Body of pancreas (tissue), 4 donors: ENCODE measurements at places on chromosomes 4 and X.

DNA sequence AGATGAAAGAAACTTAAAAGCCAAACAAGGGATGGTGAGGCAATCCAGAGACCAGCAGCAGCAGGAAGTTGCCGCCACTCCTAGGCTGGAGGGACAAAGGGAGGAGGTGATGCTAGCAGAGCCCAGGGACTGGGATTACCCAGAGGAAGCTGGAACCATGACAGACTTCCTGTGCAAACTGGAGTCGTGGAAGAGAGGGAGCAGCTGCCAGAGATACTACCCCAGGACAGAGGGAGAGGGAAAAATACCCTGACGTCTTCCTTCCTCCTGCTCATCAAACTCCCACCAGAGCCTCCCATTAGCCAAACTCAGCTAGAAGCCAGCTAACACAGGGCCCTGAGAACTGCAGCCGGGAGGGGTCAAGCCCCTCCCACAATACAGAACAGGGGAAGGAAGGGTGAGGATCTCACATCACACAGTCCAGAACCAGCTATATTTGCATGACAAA lies 101.2 kb upstream of the KLF3 start:
- DNase-seq, result peak; percentile 12

DNA sequence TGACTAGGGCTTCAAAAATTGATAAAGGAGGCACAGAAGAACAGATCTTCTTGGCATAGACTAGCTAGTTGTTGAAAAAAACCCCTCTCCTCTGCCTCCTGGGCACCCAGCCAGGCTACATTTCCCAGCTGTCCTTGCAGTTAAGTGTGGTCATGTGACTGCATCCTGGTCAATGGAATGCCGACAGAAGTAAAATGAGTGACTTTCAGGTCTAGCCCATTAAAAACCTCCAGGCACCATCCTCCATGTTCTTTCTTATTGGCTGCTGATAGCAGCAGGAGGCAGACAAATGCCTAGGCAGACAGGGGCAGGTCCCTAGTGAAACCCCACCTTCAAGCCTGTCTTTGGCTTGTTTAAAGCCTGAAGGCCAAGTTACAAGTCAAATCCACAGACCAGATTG lies 35.3 kb downstream of the ATXN3L start:
- no peak for DNase-seq

DNA sequence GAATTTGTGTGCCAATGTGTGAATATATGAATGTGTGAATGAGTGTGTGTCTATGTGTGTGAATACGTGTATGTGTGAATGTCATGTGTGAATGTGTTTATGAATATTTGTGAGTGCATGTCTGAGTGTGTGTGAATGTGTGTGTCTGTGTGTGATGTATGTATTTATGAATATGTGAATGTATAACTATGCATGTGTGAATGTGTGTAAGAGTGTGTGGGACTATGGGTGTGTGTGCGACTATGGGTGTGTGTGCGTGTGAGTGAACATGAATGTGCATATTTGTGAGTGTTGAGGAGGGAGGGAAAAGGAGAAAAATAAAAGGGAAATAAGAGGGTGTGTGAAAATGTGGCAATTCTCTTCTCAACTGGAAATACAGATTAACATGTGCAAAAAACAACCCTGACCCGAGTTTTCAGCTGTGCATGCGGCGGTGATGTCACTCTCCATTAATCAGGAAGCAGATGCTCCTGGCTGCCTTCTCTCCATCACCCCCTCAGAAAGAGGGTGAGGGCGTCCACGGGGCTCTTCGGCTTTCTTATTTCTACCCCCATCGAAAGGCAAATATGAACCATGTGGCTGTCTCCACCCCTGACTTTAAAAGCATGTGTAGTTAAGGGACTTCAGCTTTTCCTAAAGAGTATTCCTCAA lies 219.8 kb downstream of the MAML3 start:
- no peak for DNase-seq

GRCh38 chrX:34197946-34198345 lies 65.8 kb upstream of the FAM47A start:
- DNase-seq, result no peak

GRCh38 chrX:132612821-132613564 lies 124.2 kb upstream of the MBNL3 start:
- peak; percentile 58 for DNase-seq

GRCh38 chrX:16828124-16828908 lies 41.8 kb downstream of the RBBP7 start:
- DNase-seq, result peak; percentile 40

DNA sequence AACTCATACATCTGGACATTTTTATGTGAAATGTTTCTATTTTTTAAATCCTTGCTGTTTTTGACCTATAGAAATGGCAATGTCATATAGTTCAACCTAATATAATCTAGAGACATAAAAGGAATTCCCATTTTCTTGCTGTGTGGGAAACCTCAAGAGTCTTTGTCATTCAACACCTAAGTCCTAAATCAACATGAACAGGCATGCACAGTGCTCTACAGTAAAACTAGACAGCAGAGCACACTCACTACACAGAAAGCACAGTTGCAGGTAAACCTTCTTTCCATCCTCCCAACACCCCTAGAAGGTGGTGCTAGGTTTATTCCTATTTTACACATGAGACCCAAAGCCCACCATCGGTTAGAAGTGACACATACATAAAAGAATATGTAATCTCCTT lies 79.1 kb upstream of the C1QTNF7 start:
- no peak for DNase-seq

DNA sequence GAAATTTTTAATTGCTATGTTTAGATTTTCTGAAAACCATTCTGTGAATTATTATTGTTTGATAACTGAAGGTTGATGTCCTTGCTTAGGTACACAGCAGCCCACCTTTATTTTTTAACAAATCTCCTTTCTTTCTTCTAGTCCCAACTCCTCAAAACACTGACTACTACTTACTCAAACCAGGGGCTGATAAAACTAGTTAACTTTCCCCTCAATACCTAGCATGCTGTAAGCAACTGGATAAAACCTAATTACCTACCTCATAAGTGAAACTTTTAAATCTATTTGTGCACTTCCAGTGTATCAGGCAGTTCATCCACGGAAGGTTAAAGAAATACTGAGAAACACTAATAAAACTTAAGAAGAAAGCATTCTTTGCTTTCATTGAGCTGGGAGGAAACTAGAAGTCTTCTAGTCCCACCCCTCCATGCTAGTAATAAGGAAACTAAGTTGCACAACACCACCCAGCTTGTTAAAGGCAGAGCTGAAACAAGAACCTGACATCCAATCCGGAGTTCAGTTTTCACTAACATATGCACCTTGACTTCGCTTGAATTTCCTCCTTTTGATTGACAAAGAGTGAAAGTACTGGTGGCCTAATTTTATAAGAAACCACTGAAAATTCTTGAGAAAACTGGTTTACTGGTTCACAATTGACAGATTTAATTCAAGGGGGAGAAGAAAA lies 180.2 kb upstream of the TET2 start:
- DNase-seq, result no peak

- no peak for DNase-seq
These were observed 2.9 kb upstream of the UNC5C start for GRCh38 chr4:95551653-95552052.

GRCh38 chr4:164012396-164013027 lies 518.0 kb downstream of the TMA16 start:
- DNase-seq, result no peak

- DNase-seq, result no peak
These were observed 152.7 kb downstream of the FSTL5 start for GRCh38 chr4:162011089-162011488.

DNA sequence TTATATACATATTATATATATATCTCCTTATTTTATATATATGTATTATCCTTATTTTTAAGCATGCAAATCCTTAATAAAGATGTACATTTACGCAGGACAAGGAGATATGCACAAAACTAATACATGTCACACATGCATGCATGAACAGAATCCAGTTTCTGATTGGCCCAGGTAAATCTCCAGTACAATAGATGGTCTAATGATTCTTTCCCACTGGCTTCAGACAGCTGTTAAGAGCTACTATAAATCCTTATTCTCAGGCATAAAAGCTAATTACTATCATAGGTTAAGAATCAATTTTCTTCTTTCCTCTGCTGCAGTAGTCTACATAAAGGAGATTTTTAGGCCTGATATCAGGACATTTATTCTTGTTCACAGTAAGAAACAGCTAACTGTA lies 689.8 kb downstream of the KCTD8 start:
- DNase-seq, result no peak

- DNase-seq, result no peak
These were observed 25.1 kb downstream of the DDX60 start for GRCh38 chr4:168293386-168293975.

DNA sequence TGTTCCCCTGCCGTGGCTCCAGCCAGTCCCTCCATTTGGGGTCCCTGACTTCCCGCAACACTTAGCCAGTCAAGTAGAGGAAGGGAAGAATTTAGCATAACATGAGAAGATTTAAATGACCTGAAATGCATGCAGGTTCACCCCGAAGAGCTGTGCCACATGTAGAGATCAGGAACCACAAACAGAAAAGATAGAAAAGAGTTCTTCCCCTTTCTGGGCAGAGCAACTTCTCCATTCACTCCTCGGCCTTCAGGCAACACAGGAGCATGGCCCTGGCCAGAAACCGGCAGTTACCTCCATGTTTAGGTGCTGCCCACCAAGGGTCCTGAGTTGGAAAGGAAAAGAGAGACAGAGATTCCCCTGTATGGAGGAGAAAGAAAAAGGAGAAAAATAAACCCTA lies 5.2 kb downstream of the NLRP2B start:
- DNase-seq, result no peak

DNA sequence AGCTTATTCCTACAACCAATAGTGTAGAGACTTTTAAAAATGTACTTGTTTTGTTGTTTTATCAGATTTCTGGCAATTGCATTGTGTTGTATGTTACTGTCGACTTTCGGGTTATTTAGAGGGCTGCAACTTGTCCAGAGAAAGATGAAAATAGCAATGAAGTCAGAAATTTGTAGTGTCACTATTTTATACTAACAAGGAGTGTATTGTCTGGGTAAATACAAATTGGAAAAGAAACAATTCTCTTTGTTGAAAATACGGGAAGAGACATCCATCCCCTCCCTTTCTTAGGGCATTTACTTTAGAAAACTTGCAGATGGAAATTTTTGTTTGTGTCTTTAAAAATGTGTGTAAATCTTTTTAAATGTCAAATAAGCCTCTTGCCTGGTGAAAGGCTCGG lies 792.0 kb downstream of the PCDH18 start:
- DNase-seq, result no peak

GRCh38 chr4:160110891-160111290 lies 1008.0 kb downstream of the RAPGEF2 start:
- no peak for DNase-seq

- DNase-seq, result peak; percentile 19
These were observed 6.9 kb downstream of the CTBP1 start for GRCh38 chr4:1241936-1242505.
